B cell (primary cell): ENCODE measurements at places on chromosomes 4 and X.

GRCh38 chr4:127240764-127241105 is 392.0 kb upstream of the INTU start:
- DNase-seq = no peak

GRCh38 chrX:69761633-69762032 is 145.7 kb downstream of the EDA start:
- DNase-seq = no peak

DNA sequence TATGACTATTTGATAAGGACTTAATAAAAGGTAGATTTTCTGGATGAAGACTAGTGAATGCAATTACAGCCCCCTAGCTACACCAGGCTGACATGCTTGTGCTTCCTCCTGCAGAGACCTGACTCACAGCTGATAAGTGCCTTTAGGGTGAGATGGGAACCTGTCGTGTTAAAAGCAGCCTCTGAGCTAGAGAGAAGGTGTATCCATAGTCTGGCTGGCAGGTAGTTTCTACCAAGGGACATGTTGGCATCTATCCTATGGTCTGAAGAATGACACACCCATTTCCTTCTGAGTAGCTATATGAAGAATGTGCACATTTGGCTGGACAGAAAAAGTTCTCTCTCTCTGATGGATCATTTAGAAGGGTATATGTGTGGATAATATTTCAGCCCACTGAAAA is 64.1 kb downstream of the PARM1 start:
- no peak for DNase-seq

DNA sequence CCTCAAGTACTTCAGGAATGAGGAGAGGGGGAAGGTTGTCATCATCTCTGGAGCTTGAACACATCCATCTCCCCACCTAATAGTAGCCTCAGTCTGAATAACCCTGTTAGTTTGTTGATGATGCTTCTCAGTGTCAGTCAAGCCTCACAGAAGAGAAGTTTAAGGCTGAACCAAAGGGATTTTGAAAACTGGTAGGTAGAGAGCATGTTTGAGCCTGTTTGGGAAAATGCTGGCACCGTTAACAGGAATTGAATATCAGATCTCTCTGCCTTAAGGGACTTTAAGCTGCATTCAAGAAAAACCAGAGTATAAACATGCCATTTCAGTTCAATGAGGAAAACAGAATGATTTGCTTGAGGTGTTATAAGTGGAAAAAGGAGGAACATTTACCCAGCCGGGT is 73.1 kb downstream of the MAPK10 start:
- DNase-seq = no peak

DNA sequence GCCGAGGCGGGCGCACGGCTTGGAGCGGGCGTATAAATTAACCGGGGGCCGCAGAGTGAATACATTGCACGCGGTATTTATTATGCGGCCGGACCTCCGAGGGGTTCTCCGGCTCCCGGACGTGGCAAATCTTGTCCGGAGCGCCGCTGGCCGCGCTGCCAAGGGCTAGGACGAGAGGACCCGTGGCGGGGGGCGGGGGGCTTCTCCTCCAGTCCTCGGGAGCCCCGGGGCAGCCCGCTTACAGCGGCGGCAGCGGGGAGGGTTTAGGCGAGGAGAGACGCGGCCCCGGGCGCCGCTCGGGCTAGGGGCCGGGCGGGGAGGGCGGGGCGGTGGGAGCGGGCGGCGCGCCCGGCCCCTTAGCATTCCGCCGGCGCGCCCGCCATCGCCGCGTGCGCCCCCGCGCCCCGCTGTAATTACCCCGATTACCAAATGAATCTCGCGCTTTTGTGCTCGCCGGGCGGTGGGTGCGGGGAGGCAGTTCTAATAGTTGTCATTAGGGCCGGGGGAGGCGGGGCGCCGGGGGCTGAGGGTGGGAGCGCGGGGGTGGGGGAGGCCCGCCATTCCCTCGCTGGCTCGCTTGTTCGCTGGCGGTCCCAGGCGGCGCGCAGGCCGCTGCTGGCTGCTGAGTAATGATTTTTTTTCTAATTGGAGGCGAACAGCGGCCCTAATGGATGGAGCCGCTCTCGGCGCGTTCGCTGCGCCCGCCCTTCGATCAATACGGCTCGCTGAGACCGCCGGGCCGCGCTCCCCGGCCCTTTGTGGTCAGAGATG is 276.6 kb downstream of the BCOR start:
- no peak for DNase-seq

DNA sequence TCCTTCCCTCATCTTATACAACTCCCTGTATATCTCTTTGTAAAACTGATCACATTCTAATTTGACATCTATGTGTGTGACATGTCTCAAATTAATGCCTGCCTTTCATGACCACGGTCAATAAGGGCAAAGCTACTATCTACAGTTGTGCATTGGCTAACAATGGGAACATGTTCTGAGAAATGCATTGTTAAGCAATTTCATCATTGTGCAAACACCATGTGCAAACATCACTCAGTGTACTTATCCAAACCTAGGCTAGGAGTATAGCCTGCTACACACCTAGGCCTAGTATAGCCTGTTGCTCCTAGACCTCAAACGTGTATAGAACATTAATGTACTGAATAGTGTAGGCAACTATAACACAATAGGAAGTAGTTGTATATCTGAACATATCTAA is 95.0 kb downstream of the BANK1 start:
- no peak for DNase-seq

GRCh38 chrX:20442597-20442996 is 175.9 kb upstream of the RPS6KA3 start:
- peak; percentile 81 for DNase-seq

DNA sequence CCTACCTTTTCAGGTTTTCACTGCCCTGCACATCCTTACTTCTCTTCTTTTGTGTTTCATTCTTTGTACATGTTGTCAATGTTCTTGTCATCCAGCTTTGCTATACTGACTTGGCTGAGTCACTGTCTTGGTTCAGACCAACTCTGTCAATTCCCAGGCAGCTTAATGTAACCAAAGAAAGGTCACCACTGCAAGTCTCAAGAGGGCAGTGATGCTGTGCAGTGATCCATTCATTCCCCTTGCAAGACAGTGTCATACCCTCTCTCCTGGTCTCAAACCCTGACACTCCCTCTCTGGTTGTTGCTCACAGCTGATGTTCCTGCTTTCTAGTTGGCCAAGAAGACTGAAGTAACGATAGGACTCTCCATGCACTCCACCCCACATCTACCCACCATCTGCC is 17.5 kb downstream of the RAB39B start:
- no peak for DNase-seq

GRCh38 chrX:32673193-32673592 is 538.2 kb downstream of the DMD start:
- DNase-seq = peak; percentile 3

DNA sequence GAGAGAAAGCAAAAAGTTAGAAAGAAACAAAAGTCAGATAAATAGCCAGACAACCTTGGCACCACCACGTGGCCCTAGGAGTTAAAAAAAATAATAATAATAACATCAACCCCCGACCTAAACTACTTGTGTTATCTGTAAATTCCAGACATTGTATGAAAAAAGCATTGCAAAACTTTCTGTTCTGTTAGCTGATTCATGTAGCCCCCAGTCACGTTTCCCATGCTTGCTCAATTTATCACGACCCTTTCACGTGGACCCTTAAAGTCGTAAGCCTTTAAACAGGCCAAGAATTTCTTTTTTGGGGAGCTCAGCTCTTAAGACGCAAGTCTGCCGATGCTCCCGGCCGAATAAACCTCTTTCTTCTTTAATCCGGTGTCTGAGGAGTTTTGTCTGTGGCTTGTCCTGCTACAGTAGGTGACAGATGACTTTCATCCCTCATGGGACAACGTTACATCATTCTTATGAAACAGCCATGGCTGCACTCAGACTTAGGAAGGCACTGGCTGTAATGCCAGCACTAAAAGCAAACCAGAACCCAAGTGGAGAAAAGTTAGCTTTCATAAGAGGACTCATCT is 520 bp downstream of the ACOX3 start:
- no peak for DNase-seq

DNA sequence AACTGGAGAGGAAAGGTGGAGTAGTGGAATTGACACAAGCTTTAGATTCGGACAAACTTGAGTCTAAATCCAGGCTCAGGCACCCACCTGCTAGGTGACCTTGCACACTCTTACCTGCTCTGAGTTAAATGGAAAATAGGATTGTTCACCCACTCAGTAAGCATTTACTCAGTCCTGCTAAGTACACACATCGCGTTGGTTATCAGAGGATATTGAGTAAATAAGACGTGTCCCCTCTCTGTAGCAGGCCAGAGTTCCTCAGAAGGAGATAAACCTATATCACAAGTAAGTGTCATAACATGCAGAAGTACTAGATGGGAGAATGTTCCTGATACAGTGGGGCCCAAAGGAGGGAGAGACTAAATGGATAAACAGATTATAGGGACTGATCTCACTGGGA is 117.7 kb downstream of the SMIM20 start:
- DNase-seq = no peak

DNA sequence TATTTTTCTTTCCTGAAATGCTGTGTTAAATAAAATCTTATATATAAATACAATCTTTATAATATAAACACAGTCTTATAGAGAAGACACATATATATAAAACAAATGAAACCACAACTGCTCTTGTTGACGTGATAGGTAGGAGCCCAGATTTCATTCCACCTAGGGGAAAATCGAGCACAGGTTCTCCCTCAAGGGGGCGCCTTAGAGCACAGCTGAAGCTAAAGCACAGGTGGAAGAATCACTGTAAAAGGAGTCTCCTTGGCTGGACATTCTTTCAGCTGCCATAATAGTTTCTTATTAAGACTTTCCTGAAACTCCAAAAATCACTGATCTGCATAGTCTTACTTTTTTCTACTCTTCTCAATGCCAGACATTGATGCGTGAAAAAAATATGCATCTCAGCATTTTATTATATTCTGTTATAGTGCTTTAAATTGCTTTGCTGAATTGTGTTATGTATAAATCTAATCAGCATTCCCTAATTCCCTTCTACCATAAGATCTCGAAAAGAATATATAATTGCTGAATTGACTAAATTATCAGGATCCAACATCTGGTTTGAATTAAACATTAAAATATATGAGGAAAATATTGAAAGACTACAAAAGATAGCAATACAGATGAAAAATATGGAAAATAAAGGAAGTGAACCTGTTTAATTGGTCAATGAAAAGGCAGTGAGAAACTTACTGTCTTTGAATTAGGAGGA is 25.5 kb upstream of the RXFP1 start:
- DNase-seq = no peak
